Astrocyte (in vitro differentiated cells and primary cell): ENCODE measurements at places on chromosomes 13 and 19. TPM values are rescaled to one million over a fixed set of nuclear protein-coding genes. Genes with fewer than 3 reads are reported as not detected.

Gene ZNF331
- total RNA-seq: 4.8 and 5.1 TPM in 2 replicates

DNA sequence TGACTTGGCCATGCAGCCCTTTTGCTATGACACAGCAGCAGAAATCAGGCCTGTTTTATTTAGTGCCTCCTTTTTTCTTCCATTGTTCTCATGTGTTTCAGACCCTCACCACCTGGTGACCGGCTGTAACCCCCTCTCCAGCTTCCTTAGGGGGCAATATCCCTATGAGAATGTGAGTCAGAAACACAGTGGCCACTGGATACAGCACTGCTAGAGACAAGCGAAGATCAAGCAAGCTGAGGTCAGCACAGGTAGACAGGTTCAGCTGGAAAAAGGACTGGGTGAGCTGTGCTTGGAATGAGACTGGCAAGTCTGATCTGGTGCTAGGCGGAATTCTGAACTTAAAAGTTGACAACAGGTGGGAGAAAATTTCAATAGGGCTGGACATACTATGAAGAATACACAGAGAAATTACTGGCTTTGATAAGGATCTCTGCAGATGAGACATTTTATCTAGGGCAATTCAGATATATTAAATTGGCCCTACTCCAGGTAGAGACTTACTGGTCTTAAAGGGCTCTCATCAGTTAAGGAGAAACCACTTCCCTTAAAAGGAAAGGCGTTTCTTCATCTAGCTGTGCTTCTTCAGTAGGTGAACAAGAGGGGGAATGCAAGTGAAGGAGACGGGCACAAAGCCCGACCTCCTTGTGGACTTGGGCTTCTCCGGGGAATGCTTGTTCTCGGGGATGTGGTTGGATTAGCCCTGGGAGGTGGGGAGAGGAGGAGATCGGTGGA, 83.3 kb downstream of the ERCC5 start:
- H3K27me3 ChIP-seq: no peaks in the 10 kb centered on the region
- H3K4me1 ChIP-seq: no peaks in the 10 kb centered on the region
- no peak overlapping the region for H3K4me3 ChIP-seq

DNA sequence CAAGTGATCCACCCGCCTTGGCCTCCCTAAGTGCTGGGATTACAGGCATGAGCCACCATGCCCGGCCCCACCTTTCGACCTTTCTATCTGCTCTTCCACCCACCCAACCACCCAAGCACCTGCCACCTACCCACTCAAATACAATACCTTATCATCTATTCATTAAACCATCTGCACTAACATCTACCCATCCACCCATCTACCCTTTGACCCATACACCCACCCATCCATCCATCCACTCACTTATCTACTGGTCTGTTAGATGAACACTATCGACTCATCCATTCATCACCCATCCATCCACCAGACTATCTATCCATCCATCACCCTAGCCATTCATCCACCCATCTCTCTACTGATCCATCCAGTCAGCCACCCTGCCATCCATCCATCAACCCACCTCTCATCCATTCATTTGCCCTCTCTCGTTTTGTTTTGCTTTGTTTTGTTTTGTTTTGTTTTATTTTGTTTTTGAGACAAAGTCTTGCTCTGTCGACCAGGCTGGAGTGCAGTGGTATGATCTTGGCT, 17.2 kb downstream of the EML2 start:
- H3K36me3 ChIP-seq: peaks cover 11% of the 10 kb centered on the region
- no peak overlapping the region for H3K27ac ChIP-seq
- no peak overlapping the region for H3K4me3 ChIP-seq
- no peaks in the 10 kb centered on the region for H3K4me1 ChIP-seq
- H3K27me3 ChIP-seq: no peaks in the 10 kb centered on the region

DNA sequence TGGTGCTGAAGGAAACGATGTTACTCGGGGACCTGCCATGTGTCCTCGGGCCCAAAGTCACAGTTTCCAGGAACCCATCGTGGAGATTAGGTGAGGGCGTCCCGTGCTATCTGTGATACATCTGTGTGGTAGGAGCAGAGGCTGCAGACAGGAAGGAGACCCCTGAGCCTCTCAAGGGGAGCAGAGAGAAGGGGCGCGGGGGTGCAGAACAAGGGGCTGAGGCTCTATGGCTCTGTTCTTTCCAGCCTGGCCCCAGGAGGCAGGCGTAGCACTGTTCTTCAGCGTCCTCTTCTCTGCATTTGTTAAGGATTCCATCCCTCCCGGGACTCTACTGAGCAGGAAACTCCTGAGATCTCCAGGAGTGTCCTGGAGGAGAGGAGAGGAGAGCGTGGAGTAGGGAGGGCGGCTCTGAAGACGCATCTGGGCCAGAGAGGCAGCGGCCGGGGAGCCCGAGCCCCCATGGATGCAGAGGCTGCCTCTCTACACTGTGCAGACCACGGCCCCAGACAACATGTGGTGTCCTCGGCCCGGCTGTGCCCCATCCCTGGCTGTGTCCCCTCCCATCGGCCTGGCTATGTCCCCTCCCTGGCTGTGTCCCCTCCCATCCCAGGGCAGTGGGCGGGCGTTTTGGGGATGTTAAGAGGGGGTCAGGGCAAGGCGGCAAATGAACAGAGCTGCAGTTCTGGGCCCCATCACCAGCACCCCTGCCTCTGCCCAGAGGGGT, 118.0 kb downstream of the ATP11A start:
- no peaks in the 10 kb centered on the region for H3K4me1 ChIP-seq
- no peaks in the 10 kb centered on the region for H3K27me3 ChIP-seq
- H3K27ac ChIP-seq: no peak overlapping the region
- no peak for DNase-seq
- H3K36me3 ChIP-seq: no peaks in the 10 kb centered on the region
- H3K4me3 ChIP-seq: no peak overlapping the region

DNA sequence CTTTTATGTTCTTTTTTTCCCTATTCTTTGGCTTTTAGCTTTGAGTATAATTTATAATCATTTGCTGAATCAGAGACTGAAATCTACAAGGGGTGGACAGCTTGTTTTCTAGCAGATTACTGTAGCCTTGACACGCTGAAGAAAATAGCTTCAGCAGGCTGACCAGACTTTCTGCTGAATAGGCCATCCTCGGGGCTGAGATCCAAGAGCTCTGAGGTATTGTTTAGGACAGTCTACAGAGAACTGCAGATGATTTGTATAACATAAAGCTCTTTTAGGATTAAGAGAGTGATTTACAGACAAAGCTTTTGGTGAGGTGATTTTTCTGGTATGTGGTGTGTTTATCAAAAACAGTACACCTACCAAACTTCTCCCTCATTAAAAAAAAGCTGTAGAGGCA, 16.8 kb downstream of the POLR1D start:
- H3K36me3 ChIP-seq: no peaks in the 10 kb centered on the region
- no peaks in the 10 kb centered on the region for H3K4me1 ChIP-seq
- no peak overlapping the region for H3K27ac ChIP-seq
- H3K27me3 ChIP-seq: no peaks in the 10 kb centered on the region
- H3K4me3 ChIP-seq: no peak overlapping the region

DNA sequence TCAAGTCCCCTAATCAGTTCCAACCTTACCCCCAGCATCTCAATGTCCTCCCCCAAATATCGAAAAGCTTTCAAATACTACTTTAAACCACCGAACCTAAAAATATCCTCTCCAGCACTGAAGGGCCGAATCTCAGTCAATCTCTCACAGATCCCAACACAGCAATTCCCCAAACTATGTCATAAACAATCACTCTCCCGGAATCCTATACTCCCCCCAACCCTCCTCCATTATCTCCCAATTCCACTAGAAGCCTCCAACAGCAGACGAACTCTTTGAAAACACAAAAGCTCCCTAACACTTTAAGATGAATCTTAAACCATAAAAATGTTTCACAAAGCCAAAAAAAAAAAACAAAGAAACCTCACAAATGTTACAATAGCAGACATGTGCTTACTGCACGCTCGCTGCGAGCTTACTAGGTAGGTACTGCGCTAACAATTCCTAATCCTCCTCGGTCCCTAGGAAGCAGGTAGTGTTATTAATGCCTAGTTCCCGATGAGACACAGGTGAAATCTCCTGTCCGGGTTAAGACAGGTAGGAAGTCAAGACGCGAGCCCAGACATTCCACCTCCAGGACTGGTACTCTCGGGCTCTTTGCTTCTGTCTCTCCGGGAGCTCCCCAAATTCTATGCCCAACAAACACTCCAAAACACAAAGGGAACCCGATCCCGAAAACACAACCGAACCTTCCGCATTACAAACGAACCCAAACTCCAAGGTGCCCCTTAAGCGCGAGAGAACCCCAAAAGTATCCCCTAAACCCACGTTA, 14.2 kb downstream of the FBXO46 start:
- peaks cover 19% of the 10 kb centered on the region for H3K4me1 ChIP-seq
- H3K27ac ChIP-seq: peak overlapping the region; percentile 67
- peak overlapping the region; percentile 88 for H3K4me3 ChIP-seq
- H3K27me3 ChIP-seq: no peaks in the 10 kb centered on the region

Gene PPAN
- total RNA-seq: 54.2 and 55.6 TPM in 2 replicates

DNA sequence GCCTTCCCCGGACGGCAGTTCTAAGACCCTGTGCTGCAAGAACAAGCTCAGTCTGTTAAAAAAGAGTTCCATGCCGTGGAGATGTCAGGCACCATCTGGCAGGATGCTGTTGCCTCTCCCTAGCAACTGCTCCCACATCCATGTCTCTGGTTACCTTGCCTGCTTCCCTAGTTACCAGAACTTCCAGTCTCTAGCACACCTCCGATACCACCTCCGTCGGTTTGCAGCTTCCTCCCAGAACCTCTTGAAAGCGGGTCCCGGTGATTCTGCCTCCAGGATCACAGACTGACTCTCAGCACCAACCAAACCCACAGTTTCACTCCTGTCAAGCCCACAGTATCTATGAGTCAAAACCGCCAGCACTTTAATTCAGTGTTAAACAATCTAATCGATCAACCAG, 55.4 kb downstream of the KCTD12 start:
- H3K36me3 ChIP-seq: no peaks in the 10 kb centered on the region
- no peaks in the 10 kb centered on the region for H3K4me1 ChIP-seq
- no peaks in the 10 kb centered on the region for H3K27me3 ChIP-seq
- DNase-seq: no peak

Gene CD209
- not detected in 2 replicates for total RNA-seq

DNA sequence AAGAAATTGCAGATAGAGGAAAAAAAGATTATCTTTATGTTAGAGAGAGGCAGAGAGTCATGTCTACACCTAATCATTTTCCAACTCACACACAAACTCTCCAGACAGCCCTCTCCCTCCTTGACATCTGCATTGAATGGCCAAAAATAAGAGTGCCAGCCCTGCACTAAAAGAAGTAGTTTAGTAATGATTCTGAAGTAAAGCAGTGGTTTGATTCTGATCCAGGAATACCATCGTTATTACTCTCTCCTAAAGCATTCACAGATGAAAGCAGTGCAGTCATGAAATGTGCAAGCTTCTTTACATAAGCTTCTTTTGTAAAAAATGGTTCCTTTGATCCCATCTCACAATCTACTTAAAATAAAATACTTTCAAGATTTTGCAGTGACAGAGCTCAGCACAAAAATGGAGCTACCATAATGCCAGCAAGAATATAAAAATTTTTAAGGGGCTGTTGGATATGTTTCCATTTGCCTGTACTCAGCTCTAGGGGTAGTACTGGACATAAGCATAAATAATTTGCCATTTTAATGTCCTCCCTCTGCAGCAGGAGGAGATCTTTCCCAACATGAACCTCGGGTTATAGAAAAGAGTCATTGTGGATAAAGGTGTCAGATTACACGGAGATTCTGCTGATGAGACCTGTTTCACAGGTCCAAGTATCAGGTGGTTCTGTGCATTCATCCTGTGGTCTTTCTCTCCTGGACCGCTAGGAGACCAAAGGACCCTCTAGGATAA, 406.3 kb downstream of the DCT start:
- DNase-seq: peak; percentile 96
- H3K27me3 ChIP-seq: no peaks in the 10 kb centered on the region
- no peak overlapping the region for H3K4me3 ChIP-seq

Gene HOMER3
- 41.9 and 42.2 TPM in 2 replicates for total RNA-seq

DNA sequence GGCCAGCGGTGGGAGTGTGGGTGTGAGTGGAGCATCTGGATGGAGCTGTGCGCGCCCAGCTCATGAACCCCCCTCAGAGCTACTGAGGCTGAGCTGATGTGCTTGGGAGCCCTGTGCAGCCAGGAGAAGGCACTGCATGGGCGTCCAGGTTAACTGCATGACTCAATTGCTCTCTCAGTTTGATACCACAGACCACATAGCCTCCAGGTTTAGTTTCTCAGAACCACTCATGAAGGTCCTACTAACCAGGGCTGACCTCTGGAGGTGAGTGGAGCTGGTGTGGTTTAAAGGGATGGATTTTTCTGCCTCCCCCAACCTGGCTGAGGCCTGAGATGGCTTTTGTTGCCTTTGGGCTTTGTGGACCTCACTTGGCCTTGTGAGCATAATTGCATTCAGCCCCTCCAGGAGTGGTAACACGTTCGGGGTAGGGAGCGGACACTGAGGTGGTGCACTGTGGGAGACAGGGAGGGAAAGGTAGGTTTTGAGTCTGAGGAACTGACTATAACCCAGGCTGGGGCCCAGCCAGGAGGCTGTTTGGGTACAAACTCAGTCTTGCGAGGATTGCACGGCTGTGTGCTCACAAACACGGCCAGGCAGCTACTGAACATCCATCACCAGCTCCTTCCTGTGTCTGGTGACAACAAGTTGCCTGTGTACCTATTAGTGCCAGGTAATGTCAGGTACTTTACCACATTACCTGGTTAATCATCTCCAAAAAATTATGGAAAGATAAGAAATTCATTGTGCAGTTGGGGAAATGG, 97.5 kb downstream of the RGCC start:
- H3K4me3 ChIP-seq: no peak overlapping the region
- peaks cover 2% of the 10 kb centered on the region for H3K27me3 ChIP-seq
- no peaks in the 10 kb centered on the region for H3K36me3 ChIP-seq
- no peaks in the 10 kb centered on the region for H3K4me1 ChIP-seq
- no peak for DNase-seq

DNA sequence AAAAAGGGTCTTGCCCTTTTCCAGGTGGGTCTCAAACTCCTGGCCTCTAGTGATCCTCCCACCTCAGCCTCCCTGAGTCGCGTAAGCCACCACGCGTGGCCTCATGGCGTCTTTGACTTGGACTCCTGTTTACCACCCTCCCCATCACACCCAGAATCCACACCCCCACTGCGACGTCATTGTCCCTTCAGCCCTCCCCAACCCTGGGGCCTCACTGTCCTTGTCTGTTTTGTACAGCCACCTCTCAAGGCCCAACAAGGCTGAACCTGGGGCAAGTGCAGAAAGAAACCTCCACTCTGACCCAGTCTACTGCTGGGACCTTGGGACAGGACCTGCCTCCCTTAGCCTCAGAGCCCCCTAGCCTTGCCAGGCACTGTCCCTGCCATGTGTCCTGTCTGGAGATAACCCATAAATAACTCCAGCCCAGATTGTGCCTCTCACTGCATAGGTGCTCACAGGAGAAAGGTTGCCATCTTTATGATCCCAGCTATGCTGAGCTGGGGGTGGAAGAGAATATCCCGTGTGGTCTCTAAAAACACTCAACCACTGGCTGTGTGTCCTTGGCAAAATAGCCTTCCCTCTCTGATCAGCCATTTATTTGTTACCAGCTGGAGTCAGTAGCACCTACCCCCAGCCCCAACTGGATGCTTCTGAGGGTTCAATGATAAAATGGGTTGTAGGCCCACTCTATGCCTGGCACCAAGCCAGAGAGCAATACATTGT, 1.8 kb upstream of the IFI30 start:
- H3K27me3 ChIP-seq: no peaks in the 10 kb centered on the region
- H3K4me3 ChIP-seq: no peak overlapping the region
- peaks cover 2% of the 10 kb centered on the region for H3K36me3 ChIP-seq

- H3K4me1 ChIP-seq: no peaks in the 10 kb centered on the region
- no peak overlapping the region for H3K27ac ChIP-seq
- no peaks in the 10 kb centered on the region for H3K36me3 ChIP-seq
- no peak for DNase-seq
These were observed 17.5 kb upstream of the PROZ start for GRCh38 chr13:113140677-113141600.

GRCh38 chr13:41693434-41693833, 236.1 kb downstream of the RGCC start:
- peak; percentile 32 for DNase-seq
- peaks cover 4% of the 10 kb centered on the region for H3K36me3 ChIP-seq
- H3K27ac ChIP-seq: peak overlapping the region; percentile 96
- no peaks in the 10 kb centered on the region for H3K27me3 ChIP-seq
- H3K4me1 ChIP-seq: peaks cover 28% of the 10 kb centered on the region

Gene CLEC17A
- 0.09 TPM in 1 of 2 replicates, not detected in the other for total RNA-seq
